Foreskin keratinocyte (primary cell): ENCODE measurements at places on chromosomes 16 and 17. TPM values are rescaled to one million over a fixed set of nuclear protein-coding genes. Genes with fewer than 3 reads are reported as not detected.

Gene CTRB1
- polyA plus RNA-seq: not detected in 2 replicates

- DNase-seq: no peak
These were observed 16.5 kb upstream of the SLC38A8 start for GRCh38 chr16:84059111-84059510.

GRCh38 chr17:5541610-5542202, 42.6 kb downstream of the NLRP1 start:
- no peak for DNase-seq

DNA sequence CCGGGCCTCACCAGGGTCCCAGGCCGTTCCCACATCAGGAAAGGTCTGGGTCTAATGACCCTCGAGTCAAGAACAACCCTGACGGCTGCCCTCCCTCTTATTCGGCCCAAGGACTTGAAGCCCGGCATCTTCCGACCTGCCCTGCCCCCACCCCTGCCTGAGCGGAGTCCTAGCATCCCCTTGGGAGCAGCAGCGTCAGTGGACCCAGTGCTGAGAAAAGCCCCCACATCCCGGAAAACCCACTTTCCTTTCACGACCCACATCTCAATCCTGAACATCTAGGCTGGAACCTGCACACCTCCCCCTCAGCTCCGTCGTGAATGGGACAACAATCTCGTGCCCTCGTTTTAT, 769 bp downstream of the TMEM88 start:
- DNase-seq: no peak

Gene TOX3
- 0.02 TPM in 1 of 2 replicates, not detected in the other for polyA plus RNA-seq
